Large intestine (tissue), 12 donors: ENCODE measurements at places on chromosomes 7 and 10. TPM values are rescaled to one million over a fixed set of nuclear protein-coding genes. Genes with fewer than 3 reads are reported as not detected.

GRCh38 chr7:139651914-139652313 lies 125.9 kb downstream of the HIPK2 start:
- DNase-seq: no peak

- DNase-seq: no peak
Observed at GRCh38 chr10:66365686-66366085, 560.1 kb upstream of the LRRTM3 start.

DNA sequence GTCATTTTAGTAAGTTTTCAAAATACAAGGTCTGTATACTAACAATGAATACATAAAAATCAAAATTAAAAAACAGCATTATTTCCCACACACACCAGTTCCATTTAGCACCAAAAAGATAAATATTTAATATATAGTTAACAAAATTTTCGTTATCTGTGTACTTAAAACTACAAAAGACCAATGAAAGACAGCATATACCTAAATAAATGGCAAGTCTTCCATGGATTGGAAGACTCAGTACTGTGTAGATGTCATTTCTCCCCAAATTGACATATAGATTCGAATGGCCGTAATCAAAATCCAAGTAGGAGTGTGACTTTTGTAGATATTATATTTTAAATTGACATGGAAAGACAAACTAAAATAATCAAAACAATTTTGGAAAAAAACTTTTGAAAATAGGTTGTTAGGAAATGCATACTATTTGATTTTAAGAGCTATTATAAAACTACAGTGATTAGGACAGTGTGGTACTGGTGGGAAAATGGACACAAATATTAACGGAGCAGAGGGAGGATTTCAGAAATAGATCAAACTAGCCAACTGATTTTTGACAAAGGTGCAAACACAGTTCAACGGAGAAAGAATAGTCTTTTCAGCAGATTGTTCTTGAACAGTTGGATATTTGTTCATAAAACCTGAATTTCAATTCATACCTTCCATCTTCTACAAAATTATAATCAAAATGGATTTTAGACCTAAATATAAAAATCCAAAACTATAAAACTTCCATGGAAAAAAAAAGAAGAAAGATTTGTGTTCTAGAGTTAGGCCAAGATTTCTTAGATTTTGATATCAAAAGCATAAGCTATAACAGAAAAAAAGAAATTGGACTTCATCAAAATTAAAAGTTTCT lies 14.8 kb upstream of the KLF14 start:
- no peak for DNase-seq

DNA sequence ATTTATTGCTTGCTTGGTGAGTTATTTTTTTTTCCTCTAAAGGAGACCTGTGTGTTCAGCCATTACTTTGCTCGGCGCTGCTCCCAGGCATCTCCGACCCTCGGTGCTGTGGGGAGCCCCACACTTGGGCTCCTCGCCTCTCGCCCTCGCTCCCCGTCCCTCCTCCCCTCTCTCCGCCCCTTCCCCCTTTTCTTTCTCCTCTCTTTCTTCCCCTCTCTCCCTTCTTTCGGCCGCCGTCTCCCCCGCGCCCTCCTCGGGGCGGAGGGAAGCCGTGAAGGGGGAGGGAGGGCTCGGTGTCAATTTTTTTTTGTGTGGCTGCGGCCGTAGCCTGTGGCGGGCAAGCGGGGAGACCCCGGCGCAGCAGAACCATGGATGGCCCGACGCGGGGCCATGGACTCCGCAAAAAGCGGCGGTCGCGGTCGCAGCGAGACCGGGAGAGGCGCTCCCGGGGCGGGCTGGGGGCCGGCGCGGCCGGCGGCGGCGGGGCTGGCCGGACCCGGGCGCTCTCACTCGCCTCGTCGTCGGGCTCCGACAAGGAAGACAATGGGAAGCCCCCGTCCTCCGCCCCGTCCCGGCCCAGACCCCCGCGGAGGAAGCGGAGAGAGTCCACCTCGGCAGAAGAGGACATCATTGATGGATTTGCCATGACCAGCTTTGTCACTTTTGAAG lies 1.1 kb downstream of the AUTS2 start:
- DNase-seq: no peak

- no peak for DNase-seq
Observed at GRCh38 chr10:30786131-30786530, 156.6 kb upstream of the LYZL2 start.

- DNase-seq: no peak
Observed at GRCh38 chr7:19066170-19066569, 51.3 kb downstream of the TWIST1 start.

PALS2 gene
- polyA plus RNA-seq: 9.5 TPM

BMPER gene
- polyA plus RNA-seq: 4.9 TPM
